Posterior cingulate gyrus (tissue), 11 donors: ENCODE measurements at places on chromosomes 7 and 10.
A peak's percentile ranks its signal among the peaks of the same experiment; 100 is the strongest.

GRCh38 chr10:132544744-132545658 is 7.4 kb downstream of the INPP5A start:
- DNase-seq: no peak

DNA sequence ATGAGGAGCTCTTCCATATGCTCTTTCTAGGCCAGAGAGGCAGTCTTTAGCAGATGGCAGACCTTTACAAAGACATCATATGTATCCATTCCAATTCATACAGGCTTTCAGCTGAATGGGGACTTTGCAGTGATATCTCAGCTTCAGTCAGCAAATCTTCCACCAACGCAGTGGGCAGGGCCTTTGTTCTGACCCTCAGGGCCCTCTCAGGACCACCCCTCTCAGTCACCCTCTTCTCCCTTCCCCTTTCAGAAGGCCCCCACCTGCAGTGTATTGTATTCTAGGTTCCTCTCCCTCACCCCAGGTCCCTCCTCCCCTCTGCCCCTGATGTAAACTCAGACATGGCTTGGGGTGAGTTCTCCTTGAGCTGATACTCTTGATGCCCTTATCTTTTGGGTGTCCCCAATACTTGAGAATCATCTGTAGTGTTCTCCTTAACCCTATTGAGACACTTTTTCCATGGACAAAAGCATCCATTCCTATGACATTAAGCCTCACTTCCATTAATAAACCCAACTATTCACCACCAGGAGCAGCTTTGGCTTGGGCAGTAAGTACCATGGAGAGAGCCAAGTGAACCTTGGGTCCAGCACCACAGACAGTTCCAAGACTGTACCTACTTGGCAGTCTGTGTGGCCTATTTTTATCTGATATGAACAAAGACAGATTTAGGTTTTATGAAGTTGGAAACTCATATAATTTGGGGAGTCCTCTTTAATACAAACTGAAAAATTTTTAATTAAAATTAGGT is 62.7 kb downstream of the ADCYAP1R1 start:
- DNase-seq: no peak

DNA sequence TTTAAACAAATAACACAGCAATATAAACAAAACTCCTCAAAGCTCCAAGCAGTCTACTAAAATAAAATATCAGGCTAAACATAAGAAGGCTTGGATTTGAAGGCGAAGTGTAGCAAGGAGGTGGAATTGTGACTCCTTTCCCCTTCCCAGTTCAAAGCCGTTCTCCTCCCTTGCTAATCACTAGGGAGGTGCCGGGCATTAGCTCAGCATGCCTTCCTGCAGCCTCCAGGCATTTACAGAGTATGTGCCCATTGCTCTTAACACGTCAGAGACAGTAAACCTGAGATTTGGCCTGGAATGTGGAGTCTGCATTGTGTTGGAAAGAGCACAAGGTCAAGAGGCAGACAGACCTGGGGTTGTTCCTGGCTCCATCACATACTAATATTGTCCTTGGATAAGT is 15.6 kb downstream of the CNNM1 start:
- no peak for DNase-seq

GRCh38 chr7:50826371-50827172 is 43.9 kb upstream of the GRB10 start:
- DNase-seq: no peak

DNA sequence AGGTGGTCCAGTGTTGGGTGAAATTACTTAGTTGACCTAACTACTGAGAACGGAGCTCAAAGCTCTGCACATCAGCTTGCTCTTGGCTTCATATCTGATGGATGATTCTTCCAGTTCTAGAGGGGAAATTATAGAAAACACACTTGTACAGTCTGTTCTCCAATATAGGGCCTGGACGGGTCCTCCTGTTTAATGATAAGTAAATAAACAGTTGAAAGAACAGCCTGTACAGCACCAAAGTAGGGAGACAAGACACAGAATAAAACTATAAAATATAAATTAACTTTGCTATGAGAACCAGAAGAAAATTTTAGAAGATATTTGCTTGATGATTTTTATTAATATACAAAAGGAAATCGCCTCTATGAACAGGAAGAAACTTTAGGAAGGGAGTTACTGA is 271.7 kb downstream of the STK31 start:
- no peak for DNase-seq

- no peak for DNase-seq
These were observed 35.8 kb upstream of the COBL start for GRCh38 chr7:51352174-51353100.

DNA sequence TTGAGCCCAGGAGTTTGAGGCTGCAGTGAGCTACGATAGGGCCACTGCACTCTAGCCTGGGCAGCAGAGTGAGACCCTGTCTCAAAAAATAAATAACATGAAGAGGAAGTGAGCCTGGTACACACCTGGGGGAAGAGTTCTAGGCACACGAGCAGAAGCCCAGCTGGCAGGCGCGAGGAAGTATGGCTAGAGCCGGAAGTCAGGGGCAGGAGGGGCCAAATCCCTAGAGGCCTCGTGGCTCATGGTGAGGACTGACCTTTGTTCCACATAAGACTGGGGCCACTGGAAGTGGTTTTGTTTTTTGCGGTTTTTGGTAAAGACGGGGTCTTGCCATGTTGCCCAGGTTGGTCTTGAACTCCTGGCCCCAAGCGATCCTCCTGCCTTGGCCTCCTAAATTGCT is 117.6 kb downstream of the HIP1 start:
- no peak for DNase-seq

DNA sequence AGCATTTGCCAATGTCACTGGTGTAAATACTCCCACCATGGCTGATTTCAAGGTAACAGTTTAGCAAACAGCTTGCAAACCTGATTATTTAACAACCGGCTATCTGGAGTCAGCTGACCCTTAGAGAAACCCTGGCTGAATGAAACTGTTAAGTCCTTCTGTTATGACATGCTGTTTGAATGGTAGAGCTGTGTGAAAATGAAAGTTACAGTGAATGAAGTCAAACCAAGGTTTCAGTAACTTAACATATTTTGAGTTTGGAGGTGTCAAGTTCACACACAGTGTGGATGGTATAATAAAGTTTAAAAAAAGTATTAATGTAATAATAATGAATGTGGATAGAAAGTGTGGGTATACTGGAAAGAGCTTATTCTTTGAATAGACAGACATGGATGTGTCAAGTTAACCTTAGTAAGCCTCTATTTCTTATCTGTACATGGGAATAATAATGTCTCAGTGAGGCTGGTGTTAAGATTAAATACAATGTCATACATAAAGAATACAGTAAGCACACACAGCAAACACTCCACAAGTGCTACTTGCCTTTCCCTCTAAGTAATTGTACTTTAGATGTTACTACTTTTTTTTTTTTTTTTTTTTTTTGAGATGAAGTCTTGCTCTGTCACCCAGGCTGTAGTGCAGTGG is 150.4 kb downstream of the TAX1BP1 start:
- no peak for DNase-seq

- DNase-seq: peak; percentile 82
These were observed 113.3 kb upstream of the CREB5 start for GRCh38 chr7:28298870-28299518.

- no peak for DNase-seq
These were observed 311.6 kb upstream of the SEMA3A start for GRCh38 chr7:84506151-84506550.

DNA sequence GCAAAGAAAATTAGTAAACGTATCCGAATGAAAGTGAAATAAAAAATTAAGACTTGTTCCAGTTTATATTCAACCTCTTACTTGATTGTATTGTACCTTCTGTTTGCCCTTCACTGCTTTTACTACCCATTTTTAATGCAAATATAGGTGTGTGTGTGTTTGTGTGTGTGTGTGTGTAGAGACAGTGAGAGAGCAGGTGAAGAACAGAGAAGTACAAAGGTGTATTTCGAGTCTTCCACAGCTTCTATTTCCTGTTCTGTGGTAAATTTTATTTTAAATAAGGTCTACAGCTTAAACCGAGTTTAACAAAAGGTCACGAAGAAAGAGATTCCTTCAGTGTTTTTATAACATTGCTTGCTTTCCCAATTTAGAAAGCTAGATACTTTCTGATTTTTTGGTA is 12.7 kb upstream of the SVIL start:
- DNase-seq: no peak

- no peak for DNase-seq
These were observed 131.1 kb upstream of the SORCS3 start for GRCh38 chr10:104509981-104510380.

DNA sequence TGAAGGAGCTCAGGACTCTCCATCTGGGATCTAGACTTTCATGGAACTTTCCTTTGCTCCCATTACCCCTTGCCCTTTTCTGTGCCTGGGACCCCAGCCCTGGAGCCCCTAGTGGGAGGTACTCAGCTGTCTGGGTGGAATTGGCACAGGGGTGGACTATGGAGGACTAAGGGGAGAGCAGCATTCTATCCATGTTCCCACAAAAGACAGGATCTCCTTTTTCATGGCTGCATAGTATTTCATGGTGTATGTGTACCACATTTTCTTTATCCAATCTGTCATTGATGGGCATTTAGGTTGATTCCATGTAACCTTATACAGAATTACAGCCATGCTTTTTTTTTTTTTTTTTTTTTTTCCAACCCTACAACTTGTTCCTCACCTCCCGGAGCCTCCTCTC is 89.1 kb downstream of the GALNT17 start:
- DNase-seq: no peak

- DNase-seq: no peak
These were observed 75.4 kb upstream of the POM121L12 start for GRCh38 chr7:52959878-52960660.

DNA sequence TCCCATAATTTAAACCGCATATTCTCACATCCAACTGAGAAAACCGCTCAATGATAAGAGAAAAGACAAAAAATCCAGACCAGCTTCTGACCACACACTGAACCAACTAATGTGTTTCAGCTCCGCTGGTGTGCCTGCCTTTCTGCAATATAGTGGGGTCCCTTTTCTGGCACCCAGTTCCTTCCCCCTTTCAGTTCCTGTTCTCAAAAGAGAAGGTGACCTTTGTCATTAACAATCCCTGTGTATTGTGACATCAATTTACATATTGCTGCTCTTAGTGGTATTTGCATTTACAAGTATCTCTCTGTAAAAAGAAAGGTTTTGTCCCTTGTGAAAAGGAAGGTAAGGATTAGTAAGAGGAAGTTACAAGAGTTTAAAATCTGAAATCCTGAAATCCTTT is 1.4 kb downstream of the PPP1R17 start:
- DNase-seq: no peak

- no peak for DNase-seq
These were observed 22.3 kb downstream of the ADAMTS14 start for GRCh38 chr10:70694418-70695141.

- DNase-seq: no peak
These were observed 12.8 kb downstream of the CPXM2 start for GRCh38 chr10:123878666-123879303.

DNA sequence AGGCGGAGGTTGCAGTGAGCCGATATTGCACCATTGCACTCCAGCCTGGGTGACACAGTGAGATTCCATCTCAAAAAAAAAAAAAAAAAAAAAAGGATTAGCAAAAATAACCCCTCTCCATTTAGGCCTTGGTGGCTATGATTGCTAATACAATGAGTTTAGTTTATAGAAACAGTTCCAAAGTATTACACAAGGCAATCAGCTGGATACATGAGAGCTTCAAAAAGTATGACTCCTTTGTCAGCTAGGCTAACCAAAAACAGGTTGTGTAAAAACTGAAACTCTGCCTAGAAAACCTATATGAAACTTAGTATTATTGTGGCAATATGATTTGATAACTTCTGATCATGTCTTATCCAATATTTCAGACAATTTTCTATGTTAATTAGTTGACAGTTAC is 57.2 kb downstream of the SUGCT start:
- no peak for DNase-seq

DNA sequence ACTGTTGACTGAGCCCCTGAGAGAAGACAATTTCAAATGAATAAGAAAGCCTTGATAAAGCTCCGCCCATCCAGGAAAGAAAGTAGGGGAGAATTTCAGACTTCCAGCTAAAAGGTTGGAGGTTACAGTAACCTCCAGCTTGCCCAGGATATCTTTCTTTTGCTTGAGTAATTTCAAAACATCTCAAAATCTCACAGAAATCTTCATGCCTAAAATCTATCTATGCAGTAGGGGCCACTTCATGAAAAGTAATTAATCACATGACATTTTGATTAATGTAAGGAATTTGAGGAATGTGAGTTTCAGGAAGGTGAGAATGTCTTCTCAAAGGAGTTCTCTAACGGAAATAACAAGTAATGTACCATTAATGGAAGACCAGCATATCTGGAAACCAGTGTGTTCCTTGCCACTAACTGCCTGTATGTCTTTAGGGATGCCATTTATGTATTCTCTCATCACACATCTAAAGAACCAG is 24.2 kb downstream of the TRIL start:
- no peak for DNase-seq

DNA sequence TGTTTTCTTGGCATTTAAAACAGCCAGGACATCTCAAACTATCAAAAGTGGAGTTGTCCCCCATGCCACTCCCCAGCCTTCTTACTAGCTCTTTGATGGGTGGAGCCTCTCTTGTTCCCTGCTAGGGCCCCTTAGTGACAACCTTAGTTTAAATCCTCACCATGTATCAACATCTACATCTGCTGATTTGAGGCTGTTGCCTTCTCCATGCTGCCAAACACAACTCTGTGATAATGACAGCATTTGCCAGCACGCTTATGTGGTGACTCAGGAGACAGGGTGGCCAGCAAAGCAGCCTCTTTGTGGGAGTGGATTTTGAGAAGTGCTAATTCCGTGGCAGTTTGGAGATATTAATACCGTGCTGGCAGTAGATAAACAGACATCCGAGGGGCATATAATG is 145.4 kb downstream of the LRRC4 start:
- DNase-seq: peak; percentile 36

DNA sequence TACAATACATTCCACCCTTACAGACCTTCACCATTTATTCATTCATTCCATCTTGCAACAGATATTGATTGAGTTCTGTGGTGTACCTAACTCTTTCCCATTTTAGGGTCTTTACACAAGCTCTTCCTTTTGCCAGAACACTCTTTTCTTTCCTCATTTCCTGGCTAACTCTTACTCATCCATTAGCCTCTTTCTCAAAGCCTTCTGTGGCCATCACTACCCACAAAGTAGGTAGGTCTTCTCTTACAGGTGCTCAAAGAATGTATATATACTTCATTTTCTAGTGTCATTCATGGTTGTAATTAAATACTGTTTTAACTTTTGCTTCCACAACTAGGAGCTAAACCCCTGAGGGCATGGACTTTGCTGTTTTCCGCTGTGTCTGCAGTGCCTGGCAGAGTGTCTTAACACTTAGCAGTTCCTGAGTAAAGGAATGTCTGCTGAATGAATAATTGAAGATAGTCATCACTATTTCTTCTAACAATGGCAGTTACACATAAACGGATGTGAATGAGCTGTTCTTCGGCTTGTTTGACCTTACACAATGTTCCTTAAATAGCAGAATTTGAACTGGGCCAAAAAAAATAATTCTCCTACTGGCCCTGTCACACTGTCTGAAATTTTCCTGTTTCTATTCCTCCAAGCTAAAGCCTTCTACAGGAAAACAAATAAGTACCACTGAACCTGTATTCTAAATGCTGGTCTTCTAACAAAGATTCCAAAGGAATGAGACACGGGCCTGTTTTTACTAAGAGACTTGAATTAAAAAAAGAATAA is 15.1 kb downstream of the BCAP29 start:
- no peak for DNase-seq
